ENCODE measurements at places on chromosomes 1 and 21.
A peak's percentile ranks its signal among the peaks of the same experiment; 100 is the strongest.

- DNase-seq: no peak
These were observed 37.3 kb upstream of the ASB17 start for GRCh38 chr1:75969550-75969949.

DNA sequence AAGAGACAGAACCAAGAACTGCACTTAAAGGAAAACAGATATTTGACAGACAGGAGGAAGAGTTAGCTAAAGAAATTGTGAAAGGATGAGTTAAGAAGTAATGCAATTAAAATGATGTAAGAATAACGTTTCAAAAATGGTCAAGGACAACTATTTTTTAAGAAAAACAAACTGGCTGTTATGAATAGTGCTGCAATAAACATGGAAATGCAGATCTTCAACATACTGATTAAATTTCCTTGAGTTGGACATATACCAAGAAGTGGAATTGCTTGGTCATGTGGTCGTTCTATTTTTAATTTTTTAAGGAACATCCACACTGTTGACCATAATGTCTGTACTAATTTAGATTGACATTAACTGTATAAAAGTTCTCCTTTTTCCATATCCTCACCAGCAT, 23.1 kb upstream of the PHTF1 start:
- DNase-seq: no peak

GRCh38 chr1:34362949-34363348, 186.2 kb downstream of the C1orf94 start:
- no peak for DNase-seq

- DNase-seq: no peak
These were observed 817.9 kb downstream of the BRINP3 start for GRCh38 chr1:189659731-189660130.

DNA sequence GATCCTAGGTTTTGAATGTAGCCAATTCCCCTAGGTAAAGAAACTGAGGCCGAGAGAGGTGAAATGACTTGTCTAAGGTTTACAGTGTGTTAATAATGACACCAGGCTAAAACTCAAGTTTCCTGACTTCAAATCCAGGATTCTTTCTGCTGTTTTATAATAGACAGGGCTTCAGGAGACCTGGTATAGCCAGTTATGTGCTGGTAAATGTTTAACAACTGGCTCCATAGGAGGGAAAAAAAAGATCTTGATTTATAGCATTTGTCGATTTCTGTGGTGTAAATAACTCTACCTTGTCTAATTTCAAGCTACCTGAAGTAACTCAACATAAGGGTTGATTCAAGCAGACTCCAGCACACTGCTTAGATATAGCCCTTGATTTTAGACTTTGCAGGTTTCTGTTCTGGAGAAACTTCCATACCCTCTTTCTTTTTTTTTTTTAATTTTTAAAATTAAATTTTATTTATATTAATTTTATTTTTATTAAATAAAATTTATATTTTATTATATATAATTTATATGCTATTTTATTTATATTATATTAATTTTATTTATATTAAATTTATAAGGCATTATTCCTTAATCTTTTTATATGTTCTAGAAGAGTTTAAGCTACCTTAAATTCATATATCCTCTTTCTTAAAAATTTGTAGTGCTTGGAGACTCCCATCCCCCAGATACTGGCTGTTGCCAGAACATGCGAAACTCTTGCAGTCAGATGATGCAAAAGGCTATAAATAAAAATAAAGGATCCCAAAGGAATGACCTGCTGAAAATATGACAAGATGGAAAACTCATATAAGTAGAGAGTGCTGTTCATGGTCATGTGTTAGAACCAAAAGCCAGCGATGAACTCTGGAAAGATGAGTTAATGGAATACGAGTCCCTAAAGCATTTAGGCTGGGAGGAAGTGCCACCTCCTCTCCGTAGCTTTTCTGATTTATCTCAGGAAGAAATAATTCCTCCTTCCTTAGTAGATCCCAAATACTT, 35.4 kb upstream of the SRSF10 start:
- DNase-seq: no peak

- no peak for DNase-seq
These were observed 178.8 kb downstream of the NR5A2 start for GRCh38 chr1:200206340-200206739.

DNA sequence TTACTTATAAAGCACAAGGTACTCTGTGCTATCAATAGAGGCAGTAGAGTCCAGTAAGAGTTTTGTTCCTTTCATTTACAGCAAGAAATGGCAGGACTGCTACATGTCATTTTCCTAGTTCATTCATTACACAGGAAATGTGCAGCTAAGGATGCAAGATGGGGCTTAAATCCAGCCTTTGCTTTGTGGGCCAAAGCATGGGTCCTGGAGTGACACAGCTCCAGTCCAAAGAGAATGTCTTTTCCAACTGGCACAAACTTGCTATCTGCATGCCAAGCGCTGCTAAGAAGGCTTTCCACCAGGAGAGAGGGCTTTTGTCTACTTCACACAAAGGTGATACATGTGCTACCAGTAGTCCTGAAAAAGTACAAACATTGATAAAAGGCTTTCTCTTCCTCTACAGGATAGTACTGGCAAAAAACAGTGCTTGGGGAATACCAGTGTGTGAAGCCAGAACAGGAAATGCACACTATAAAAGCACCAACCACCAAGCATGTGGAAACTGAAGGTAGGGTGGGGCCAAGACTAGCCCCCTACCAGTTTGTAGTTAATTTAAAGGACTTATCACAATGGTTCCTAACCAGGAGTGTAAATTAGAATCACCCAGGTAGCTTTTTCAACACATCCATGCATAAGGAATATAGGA, 68.7 kb downstream of the ARID4B start:
- DNase-seq: no peak

DNA sequence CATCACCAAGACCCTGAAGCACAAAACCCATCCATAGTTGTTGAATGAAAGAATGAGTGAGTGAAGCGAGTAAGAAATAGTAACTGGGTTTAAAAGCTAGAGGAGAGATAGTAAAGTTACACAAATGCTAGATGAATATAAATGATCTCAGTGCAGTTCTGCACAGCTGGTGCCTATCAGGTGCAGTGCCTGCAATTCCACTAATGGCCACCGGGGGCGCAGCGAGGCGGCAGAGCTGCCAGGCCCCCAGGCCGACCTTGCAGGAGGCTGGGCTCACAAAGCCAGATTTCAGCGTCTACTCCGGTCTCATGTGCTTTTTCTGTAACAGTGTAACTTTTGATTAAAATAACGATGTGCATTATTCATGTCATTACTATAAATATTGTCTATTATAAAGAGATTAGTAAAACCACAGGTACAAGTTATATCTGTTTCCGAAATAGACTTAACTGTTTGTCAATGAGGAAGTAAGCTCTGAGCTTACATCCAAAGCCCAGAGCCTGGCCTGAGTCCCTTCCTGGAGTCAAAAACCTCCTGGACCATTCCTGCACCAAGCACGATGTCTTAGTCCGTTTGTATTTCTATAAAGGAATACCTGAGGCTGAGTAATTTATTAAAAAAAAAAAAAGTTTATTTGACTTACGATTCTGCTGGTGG, 477.6 kb downstream of the NPHP4 start:
- DNase-seq: peak; percentile 52

DNA sequence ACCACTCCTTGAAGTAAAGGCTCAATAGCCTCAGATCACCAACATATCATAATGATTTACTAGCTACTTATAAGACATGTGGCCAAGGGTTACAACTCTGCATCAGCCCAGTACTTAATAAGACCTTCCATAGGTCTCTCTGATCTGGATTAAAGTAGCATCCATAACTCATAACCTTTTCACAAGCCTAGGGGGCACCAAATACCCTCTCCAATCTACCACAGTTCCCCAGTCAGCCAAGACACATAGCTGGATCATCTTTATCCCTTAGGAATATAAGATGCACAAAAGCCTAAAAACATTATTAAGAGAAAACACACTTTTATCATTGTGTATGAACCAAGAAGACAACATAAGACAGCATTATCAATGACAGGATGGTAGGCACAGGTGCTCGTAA, 22.1 kb downstream of the SSX2IP start:
- DNase-seq: no peak

DNA sequence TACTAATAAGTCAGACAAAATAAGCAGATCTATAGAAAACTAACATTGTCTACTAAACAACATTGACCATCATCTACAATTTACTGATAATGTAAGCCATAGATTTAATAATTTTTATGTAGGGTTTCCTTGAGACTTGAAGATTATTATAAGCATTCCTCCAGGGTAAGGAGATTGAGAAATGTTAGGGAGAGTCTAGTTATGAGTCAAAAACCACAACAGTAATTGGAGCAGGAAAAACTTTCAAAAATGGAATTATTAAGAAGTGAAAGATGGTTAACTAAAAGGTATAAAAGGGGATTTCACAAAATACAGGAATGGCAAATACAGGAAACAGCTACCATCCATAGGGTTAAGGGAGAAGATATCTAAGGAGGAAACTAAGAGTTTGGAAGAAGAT, 12.4 kb upstream of the UHMK1 start:
- DNase-seq: no peak

GRCh38 chr1:66415281-66415680, 118.7 kb upstream of the SGIP1 start:
- no peak for DNase-seq

DNA sequence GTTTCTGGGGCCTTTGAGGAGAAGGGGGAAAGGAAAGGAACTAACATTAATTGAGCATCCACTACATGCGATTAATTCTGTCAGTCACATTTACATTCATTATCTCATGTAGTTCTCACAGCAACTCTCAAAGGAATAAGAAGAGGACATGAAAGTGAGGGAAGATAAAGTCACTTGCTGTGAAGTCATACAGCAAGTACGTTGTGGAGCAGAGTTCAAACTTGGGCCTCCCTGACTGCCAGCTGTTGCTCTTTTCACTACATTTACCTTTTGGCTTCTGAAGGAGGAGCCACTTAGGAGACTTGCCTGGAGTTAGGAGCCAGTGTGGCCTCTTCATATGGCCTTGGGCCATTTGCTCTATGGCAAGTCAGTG, 6.2 kb downstream of the ZNF691 start:
- DNase-seq: no peak

GRCh38 chr1:55402142-55402541, 187.0 kb upstream of the USP24 start:
- DNase-seq: no peak

DNA sequence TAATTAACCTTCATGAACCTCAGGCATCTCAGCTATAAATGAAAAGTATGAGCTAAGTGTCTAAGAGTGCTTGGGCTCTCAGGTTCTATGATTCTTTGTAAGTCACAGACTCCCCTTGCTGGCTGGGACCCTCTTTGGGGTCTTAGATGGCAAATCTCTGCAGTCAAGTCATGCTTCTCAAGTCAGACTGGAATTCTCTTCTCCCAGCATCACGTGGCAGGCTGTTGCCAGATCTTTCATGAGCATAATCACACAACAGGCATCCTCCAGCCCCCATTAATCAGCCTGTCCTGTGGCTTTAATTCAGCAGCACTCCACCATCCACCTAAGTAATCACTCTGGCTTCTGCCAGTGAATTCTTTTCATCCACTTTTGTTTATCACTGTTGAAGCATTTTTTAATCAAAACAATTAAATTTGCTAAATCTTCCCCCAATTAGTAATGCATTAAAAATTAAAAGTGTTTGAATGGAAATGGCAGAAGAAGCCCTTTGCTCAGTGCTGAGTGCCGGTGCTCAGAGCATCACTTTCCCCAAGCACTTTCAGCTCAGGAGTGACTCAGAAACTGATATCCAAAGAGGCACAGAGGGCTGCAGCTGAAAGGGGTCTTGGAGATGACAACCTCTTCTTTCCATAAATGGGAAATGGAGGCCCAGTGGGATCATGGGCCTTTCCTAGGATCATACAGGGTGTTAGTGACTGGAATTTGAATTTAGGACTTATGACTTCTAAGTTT, 50.2 kb downstream of the C8A start:
- no peak for DNase-seq

DNA sequence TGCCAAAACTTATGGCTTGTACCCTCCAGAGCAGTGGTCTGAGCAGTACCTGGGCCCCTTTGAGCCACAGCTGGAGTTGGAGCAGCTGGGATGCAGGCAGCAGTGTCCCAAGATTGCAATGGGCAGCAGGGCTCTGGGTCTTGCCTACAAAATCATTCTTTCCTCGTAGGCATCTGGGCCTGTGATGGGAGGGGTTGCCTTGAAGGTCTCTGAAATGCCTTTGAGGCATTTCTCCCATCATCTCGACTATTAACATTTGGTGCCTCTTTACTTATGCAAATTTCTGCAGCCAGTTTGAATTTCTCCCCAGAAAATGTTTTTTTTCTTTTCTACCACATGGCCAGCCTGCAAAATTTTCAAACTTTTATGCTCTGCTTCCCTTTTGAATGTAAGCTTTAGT, 31.0 kb upstream of the TSPAN2 start:
- no peak for DNase-seq

DNA sequence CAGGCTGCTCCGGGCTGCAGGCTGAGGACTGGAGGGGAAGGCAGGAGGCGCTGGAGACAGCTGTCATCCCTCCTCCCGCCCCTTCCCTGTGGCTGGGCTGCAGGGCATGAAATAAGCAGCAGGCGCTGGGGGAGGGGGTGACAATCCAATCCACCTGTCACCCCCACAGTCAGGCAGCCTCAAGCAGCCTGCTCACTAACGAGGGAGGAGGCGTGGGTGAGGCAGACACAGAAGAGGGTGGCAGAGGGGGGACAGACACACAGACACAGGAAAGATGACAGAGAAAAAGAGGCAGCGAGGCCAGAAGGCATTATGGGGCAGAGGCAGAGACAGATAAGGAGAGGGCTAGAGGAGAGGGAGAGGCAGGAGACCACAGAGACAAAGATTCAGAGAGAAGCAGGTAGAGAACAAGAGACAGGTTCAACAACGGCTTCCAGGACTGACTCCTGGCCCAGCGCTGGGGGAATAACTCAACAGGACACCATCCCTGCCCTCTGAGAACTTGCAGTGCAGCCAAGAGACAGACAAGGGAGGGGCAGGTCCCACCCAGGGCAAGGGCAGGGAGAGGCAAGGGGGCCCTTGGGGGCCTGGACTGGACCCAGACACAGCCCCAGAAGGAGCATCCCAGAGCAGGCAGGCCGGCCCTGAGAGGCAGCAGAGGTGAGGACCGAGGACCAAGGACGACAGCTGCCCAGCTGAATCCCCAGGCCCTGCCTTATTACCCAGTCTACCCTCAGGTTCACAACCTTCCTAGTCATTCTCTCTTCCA, 11.2 kb downstream of the MEF2D start:
- DNase-seq: no peak

- no peak for DNase-seq
These were observed 108.8 kb downstream of the KIAA0319L start for GRCh38 chr1:35448344-35448801.

GRCh38 chr1:65172936-65173690, 25.1 kb downstream of the AK4 start:
- no peak for DNase-seq

GRCh38 chr1:95730986-95731385, 497.0 kb downstream of the RWDD3 start:
- no peak for DNase-seq

DNA sequence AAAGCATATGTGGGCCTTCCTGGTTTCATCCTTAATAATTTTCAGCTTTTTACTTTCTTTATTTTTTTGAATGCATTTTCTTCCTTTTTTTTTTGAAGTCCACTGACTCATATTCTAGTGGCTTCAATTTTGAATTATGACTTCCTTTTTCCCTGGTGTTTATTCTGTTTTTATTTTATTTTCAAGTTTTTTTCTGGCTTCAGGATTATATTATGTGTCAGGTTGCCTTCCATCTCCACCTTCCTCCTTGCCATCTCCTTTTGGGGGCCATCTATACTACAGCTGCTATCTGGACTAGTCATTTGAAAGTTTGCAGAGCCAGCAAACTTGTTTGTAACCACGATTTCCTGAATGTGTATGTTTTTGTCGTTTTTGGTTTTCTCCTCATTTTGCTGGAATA, 117.6 kb downstream of the LEPR start:
- DNase-seq: no peak

- DNase-seq: no peak
These were observed 148.4 kb downstream of the TOMM20 start for GRCh38 chr1:234980291-234980644.

GRCh38 chr1:224273641-224274040, 56.3 kb downstream of the NVL start:
- DNase-seq: no peak

Measured in stimulated activated CD8-positive, alpha-beta memory T cell treated with anti-CD3 and anti-CD28 coated beads, Interleukin-12 subunit alpha, Interleukin-12 subunit beta, amount 100 ng/mL, for 1 hour (primary cell).